ENCODE measurements at places on chromosomes 4 and X.

GRCh38 chr4:2075171-2075986, 16.3 kb downstream of the NAT8L start:
- no peak for DNase-seq

GRCh38 chrX:9576059-9576458, 111.2 kb downstream of the TBL1X start:
- DNase-seq: no peak

GRCh38 chr4:140856621-140857062, 100.5 kb upstream of the TBC1D9 start:
- no peak for DNase-seq

DNA sequence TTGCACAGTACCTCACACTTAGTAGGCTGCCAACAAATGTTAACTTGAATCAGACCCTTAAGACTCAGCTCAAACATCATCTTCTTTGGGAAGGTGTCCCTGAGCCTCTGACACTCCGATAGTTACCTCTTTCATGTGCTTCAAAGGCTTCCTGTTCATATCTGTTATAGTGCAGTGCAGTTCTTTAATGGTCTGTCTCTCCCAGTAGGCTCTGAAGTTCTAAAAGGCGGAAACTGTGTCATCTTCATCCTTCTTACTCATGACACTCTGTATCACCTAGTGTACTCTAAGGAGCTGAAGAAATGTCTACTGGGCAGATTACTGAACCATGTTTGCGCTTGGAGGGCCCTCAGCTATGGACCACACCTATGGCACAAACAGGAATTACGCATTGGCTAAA, 2.1 kb upstream of the DIAPH2 start:
- DNase-seq: no peak

DNA sequence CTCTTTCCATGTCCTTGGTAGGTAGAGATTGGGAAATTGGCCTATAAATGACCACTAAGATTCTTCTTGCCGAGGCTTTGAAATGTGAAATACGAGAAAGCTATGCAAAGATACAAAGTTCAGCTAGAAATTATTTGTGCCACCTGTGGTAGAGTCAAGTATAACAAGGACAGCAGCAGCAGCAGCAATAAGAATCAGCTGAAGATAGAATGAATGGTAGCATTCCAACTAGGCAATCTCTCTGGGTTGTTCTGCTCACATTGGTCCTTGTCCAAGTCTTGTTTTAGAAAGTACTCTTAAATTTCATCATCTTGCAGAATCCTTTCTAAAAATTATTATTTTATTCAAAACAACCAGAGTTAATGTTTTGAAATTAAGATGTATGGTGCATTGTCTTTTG, 67.8 kb upstream of the PCDH10 start:
- no peak for DNase-seq

GRCh38 chrX:16966752-16967448, 20.4 kb downstream of the REPS2 start:
- DNase-seq: no peak

DNA sequence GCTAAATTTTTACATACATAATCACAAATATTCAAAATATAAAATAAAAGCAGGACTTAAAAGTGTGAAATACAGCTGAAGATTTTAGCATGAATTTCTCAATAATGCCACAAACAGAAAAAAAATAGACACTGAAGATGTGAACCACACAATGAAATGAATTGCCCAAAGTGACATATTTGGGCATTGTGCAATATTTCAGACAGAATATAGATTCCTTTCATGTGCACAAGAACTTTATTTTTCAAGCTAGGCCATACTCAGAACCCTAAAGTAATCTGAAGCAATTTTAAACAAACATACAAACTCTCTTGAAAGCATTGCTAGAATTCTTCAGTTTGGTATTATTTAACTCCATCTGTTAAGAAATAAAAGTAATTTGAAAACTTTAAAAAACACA, 764.1 kb downstream of the STIM2 start:
- DNase-seq: no peak

GRCh38 chr4:48134081-48134480, at the start of gene TXK:
TSS of gene TXK (minus strand) at chr4:48134250. CDS start at chr4:48134170, 80 bp downstream.
- DNase-seq: no peak

GRCh38 chr4:184476695-184477094, 2.3 kb upstream of the IRF2 start:
- DNase-seq: no peak

DNA sequence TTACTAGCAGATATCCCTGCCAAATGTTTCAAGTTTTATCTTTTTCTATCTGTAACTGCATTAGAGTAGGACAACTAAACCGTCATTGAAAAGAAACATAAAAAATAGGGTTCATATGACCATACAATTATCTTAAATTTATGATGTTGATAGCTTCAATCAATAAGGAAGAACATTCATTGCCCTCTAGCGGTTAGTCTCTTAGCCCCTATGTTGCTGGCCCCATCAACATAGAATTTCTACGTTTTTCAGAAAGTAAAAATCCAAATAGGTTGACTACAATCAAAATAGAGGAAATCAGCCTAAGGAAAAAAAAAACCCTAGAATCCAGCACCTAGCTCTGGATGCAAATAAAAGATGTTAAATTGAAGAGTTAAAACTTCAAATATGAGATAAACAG, 225.1 kb upstream of the ITM2A start:
- DNase-seq: no peak

- no peak for DNase-seq
Measured at GRCh38 chr4:40349561-40350198, 14.5 kb downstream of the CHRNA9 start.

DNA sequence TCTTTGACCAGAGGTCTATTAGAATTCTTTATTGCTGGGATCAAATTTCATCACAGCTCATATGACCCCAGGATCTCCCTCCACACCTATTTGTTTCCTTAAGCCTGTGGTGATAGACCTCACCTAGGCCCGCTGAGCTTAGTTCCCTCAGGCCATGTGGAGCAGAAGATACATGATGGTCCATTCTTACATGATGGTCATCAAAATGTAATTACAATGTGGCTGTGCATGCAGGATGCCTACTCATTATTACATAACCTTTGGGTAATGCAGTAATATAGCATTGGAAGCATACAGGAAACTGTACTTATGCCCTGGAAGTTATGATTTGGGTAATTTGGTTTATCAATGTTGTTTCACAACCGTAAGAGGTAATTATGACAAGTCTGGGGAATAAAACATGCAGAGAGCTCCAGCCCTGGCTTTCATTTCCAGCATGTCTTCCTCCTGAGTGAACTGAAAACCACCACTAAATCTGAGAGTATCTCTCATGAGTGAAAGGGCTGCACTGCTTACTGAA, 67.0 kb upstream of the AGA start:
- DNase-seq: no peak

GRCh38 chr4:65589331-65589730, 81.0 kb downstream of the EPHA5 start:
- DNase-seq: no peak

- DNase-seq: no peak
Measured at GRCh38 chr4:2071912-2072867, 13.1 kb downstream of the NAT8L start.
